GM12878 (cell line): ENCODE measurements at places on chromosomes 13 and 19. TPM values are rescaled to one million over a fixed set of nuclear protein-coding genes. Genes with fewer than 3 reads are reported as not detected.
A peak's percentile ranks its signal among the peaks of the same experiment; 100 is the strongest.

DNA sequence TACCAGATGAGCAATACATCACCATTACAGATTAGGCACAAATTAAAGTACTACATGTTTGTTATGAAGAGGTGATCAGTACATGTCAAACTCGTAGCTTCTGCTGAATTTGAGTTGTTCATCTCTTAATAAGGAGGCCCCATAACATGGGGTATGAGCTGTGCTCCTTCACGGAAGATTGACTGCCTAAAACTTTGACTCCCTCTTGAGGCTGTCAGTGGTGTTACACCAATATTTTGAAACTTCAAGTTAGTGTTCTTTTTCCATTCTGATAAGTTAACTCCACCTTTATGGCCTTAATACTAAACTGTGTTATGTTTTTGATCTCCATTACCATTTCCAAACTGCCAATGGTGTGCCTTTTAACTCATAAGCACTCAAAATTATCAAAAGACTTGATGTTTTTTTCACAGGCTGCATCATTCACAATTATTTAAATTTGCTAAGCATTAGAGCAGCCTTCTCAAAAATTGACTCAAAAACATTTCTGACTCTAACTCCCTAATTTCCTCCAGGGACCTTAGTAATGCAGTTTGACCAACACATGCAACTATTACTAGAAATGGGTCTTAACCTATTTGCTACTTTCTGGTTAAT, 1591.5 kb downstream of the PCDH9 start:
- no peak overlapping the region for H3K27ac ChIP-seq
- no peaks in the 10 kb centered on the region for H3K27me3 ChIP-seq
- DNase-seq, result no peak
- no peaks in the 10 kb centered on the region for H3K36me3 ChIP-seq
- no peak overlapping the region for H3K4me3 ChIP-seq
- no peaks in the 10 kb centered on the region for H3K4me1 ChIP-seq

- H3K36me3 ChIP-seq, result no peaks in the 10 kb centered on the region
- no peak overlapping the region for H3K27ac ChIP-seq
- no peak overlapping the region for H3K4me3 ChIP-seq
- no peak for DNase-seq
- H3K4me1 ChIP-seq, result no peaks in the 10 kb centered on the region
- H3K27me3 ChIP-seq, result no peaks in the 10 kb centered on the region
These were observed 263.3 kb downstream of the SLITRK1 start for GRCh38 chr13:83618966-83619365.

Gene FFAR3
- polyA plus RNA-seq, result not detected in 2 replicates

DNA sequence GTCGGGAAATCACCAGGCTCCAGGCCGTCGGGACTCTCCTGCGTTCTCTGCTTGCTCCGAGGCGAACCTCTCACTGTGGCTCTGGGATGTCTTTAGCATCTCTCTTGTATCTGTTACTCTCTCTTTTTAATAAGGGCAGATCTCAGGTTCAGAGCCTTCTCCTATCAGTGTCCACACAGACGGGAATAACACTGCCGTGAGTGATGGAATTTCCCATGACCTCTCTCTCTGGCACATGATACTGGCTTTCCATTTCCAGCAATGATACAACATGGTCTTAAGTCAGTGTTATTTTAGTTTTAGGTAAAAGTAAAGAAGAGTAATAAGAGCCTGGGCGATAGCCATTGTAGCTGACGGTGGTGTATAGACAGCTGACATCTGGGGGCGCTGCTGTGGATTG, 9.3 kb downstream of the ZNF444 start:
- no peak overlapping the region for H3K4me3 ChIP-seq
- H3K27me3 ChIP-seq, result no peaks in the 10 kb centered on the region
- H3K27ac ChIP-seq, result no peak overlapping the region
- H3K4me1 ChIP-seq, result no peaks in the 10 kb centered on the region

DNA sequence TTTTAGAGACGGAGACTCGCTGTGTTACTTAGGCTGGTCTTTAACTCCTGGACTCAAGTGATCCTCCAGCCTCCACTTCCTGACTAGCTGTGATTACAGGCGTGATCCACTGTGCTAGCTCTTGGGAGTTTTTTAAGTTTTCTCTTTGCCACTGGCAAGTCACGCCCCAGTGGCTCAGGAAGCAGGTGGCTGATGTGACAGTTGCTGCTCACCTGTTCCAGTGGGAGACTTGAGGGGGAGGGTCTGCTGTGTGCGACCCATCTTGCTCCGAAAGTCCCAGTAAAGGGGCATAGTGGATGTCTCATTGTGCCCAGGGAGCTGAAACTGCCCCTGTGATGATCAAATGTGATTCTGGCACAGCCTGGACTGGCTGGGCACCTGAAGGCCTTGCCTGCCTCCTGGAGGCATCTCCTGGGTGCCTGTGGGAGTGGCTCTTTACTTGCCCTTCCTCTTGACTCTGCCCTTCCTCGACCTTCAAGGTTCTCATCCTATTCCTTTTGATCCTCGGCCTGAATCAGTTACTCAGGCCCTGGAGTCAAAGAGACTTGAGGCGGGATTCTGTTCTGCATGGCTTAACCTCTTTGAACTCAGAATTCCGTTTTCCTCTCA, 7.8 kb downstream of the SMARCA4 start:
- H3K4me1 ChIP-seq, result peaks cover 41% of the 10 kb centered on the region
- peak overlapping the region; percentile 50 for H3K4me3 ChIP-seq
- peaks cover 2% of the 10 kb centered on the region; the same call in 1 of the 2 replicates for H3K36me3 ChIP-seq
- DNase-seq, result peak; percentile 41

DNA sequence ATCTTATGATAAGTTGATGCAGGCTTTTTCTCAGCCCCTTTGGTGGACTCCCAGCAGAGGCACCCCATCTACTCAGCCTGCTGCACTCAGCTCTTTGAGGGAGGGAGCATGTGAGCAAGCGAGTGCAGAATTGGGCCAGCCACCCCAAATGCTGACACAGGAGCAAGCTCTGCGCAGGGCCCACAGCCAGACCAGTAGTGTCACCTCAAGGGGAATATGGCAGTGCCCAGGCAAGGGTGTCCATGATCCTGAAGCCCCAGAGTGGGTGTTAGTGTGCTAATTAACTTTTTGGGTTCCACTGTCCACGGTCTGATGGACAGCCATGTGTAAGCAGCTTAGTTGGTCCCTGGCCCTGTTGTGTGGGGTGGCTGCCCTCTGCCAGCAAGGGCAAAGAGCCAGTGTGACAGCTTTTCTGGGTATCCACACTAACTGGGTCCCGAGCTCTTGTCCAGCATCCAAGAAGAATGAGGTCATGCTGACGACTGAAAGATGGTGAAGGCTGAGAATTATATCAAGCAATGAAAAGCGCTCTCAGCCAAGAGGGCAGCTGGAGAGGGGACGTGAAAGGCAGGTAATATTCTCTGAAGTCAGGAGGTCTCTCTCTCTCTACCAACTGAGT, 898.3 kb upstream of the PCDH9 start:
- H3K36me3 ChIP-seq, result no peaks in the 10 kb centered on the region
- DNase-seq, result no peak
- no peaks in the 10 kb centered on the region for H3K4me1 ChIP-seq

Gene GPR12
- polyA plus RNA-seq, result not detected in 2 replicates

DNA sequence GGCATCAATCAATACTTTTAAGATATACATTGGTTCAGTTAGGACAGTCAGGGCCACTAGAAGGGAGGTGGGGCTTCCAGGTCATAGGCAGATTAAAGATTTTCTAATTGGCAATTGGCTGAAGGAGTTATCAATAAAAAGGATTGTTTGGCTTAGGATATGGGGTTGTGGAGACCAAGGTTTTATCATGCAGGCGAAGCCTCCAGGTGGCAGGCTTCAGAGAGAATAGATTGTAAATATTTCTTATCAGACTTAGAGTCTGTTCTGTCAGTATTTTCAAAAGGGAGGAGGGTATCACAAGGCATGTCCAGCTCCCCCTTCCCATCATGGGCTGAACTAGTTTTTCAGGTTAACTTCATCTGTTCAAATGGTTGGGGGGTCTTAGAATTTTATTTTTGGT, 77.4 kb upstream of the FARP1 start:
- no peaks in the 10 kb centered on the region for H3K27me3 ChIP-seq
- H3K4me3 ChIP-seq, result no peak overlapping the region
- H3K36me3 ChIP-seq, result no peaks in the 10 kb centered on the region
- H3K4me1 ChIP-seq, result no peaks in the 10 kb centered on the region
- H3K27ac ChIP-seq, result no peak overlapping the region

GRCh38 chr13:99507551-99507950, 6.3 kb downstream of the TM9SF2 start:
- H3K27ac ChIP-seq, result peak overlapping the region; percentile 7; the same call in 1 of the 2 replicates
- no peaks in the 10 kb centered on the region for H3K27me3 ChIP-seq
- H3K36me3 ChIP-seq, result peaks cover 15% of the 10 kb centered on the region
- no peak overlapping the region; the same call in 1 of the 2 replicates for H3K4me3 ChIP-seq
- peaks cover 12% of the 10 kb centered on the region; the same call in 1 of the 2 replicates for H3K4me1 ChIP-seq

GRCh38 chr13:83621765-83622421, 260.4 kb downstream of the SLITRK1 start:
- no peak overlapping the region for H3K4me3 ChIP-seq
- no peaks in the 10 kb centered on the region for H3K4me1 ChIP-seq
- no peaks in the 10 kb centered on the region for H3K27me3 ChIP-seq
- no peak for DNase-seq
- no peaks in the 10 kb centered on the region for H3K36me3 ChIP-seq

DNA sequence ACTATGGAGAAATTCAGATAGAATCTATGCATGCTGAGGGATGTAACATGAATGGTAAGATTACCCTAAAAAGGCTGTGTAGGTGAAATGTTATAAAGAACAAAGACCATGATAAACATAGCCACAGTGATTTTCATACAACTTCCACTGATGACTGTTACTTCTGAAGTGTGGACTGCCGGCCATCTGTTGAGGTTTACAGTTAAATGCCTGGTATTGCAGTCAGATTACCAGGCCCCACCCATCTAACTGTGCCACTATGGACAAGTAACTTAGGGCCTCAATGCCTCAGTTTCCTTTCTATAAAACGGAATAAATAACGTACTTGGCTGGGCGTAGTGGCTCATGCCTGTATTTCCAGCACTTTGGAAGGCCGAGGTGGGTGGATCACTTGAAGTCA, 395.6 kb downstream of the KLF12 start:
- no peaks in the 10 kb centered on the region for H3K36me3 ChIP-seq
- H3K4me3 ChIP-seq, result no peak overlapping the region
- H3K4me1 ChIP-seq, result no peaks in the 10 kb centered on the region
- no peak overlapping the region for H3K27ac ChIP-seq

DNA sequence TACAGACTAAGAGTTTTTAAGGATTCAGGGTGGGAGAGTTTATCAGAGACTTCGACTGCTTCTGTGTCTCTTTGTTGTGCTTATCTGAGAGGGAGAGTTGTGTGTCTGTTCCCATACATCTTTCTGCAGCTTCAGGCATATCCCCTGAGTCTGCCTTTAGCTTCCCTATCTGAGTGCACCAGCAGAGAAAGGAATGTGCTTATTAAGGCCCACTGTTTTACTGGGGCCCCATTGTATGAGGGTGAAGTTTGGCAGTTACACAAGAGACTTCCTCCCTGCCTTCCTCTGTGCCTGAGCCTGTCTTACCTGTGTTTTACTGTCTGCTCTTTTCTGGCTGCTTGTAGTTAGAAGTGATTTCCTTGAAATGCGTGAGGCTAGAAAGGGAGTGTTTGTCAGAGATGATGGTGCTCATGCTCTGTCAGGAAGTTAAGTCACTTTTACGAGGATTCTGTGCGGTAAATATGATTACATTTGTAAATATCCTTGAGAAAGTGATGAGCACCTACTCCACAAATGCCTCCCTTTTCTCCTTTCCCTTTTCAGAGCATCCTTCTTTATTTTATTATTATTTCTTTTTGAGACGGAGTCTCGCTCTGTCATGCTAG, 1228.9 kb upstream of the MIR17HG start:
- no peaks in the 10 kb centered on the region for H3K36me3 ChIP-seq
- no peak overlapping the region for H3K4me3 ChIP-seq
- no peaks in the 10 kb centered on the region for H3K4me1 ChIP-seq
- no peak overlapping the region for H3K27ac ChIP-seq
- H3K27me3 ChIP-seq, result no peaks in the 10 kb centered on the region

Gene GRK1
- polyA plus RNA-seq, result 0.04 TPM in 1 of 2 replicates, not detected in the other

- H3K27ac ChIP-seq, result no peak overlapping the region
- DNase-seq, result no peak
- H3K36me3 ChIP-seq, result no peaks in the 10 kb centered on the region
- H3K27me3 ChIP-seq, result peaks cover 6% of the 10 kb centered on the region; the same call in 1 of the 2 replicates
These were observed 497 bp downstream of the CEBPA start for GRCh38 chr19:33301900-33302174.

DNA sequence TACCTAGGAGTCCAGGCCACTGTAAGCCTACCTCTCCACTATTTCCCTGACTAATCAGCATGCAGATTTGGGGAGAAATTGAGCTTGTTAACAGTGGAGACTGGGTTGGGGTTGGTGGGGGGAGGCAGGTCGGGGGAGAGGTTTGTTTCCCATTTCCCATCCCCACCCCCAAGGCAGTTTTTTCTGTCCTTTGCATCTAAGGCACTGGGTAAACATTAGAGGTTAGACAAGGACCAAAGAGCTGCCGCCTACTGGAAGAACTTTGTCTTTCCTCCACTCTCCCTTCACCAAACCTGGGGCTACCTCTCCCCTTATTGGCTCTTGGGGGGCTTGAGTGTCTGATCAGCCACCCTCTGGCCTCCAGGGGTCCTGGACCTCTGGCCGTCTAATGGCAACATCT, 953 bp downstream of the KCNN4 start:
- H3K4me1 ChIP-seq, result peaks cover 69% of the 10 kb centered on the region
- H3K36me3 ChIP-seq, result peaks cover 4% of the 10 kb centered on the region; the same call in 1 of the 2 replicates

DNA sequence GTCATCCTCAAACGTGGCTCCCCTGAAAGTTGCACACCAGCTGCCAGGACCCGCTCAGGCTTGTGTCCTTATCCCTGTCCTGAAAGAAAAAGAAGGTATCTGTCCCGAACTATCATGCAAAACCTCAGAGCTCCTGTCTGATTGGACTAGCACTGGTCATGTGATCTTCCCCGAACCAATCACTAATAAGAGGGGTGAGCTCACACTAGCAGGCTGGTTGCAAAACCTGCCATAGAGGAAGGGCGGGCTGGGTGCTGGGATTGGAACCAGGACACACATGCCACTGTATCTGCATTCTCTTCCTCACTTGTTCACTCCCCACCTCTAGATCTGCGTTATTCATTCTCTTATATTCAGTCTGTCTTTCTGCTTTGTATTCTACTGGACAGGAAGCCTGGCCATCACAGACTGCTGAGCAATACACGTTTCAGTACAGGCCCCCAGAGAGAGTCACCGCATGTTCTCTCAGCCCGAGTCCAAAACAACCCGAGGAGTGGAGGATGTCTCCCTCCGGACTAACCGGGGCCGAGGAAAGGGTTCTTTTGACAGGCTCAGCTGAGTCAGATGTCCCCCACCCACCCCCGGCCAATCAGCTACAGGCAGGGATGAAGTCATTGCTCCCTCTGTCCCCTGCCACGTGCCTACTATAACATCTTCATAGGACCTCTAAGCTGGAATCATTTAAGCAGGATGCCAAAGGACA, 97.7 kb downstream of the SIPA1L3 start:
- H3K27me3 ChIP-seq, result no peaks in the 10 kb centered on the region
- DNase-seq, result peak; percentile 95
- H3K36me3 ChIP-seq, result peaks cover 7% of the 10 kb centered on the region
- peaks cover 57% of the 10 kb centered on the region for H3K4me1 ChIP-seq
- peak overlapping the region; percentile 63 for H3K4me3 ChIP-seq

GRCh38 chr19:2328401-2329148, at the start of the genes LSM7 and SPPL2B:
TSS of gene LSM7 (minus strand) at chr19:2328586. CDS start at chr19:2328566, 20 bp downstream.
TSS of gene SPPL2B (plus strand) at chr19:2328684. CDS start at chr19:2328710, 26 bp downstream.
- H3K4me1 ChIP-seq, result peaks cover 35% of the 10 kb centered on the region
- H3K27me3 ChIP-seq, result no peaks in the 10 kb centered on the region
- DNase-seq, result peak; percentile 64
- H3K27ac ChIP-seq, result peak within 1 kb of the TSS; percentile 76
- H3K36me3 ChIP-seq, result no peaks in the 10 kb centered on the region
- H3K4me3 ChIP-seq, result peak within 1 kb of the TSS; percentile 90

GRCh38 chr13:79196366-79196765, 209.7 kb downstream of the RBM26 start:
- H3K27me3 ChIP-seq, result no peaks in the 10 kb centered on the region
- no peaks in the 10 kb centered on the region for H3K36me3 ChIP-seq
- no peak overlapping the region for H3K4me3 ChIP-seq
- no peak for DNase-seq
- H3K27ac ChIP-seq, result no peak overlapping the region
